ENCODE measurements at places on chromosomes 12 and 14. TPM values are rescaled to one million over a fixed set of nuclear protein-coding genes. Genes with fewer than 3 reads are reported as not detected.

The KLHL42 gene
- 42.0 TPM for total RNA-seq

The ZDHHC22 gene
- total RNA-seq, result not detected

The PPP1R36 gene
- 3.9 TPM for total RNA-seq

The RXYLT1 gene
- 14.6 TPM for total RNA-seq

The ALX1 gene
- total RNA-seq, result not detected

The RTL1 gene
- not detected for total RNA-seq

The MYRFL gene
- not detected for total RNA-seq

The FOXN4 gene
- not detected for total RNA-seq

The C12orf50 gene
- total RNA-seq, result 0.66 TPM

The TIMELESS gene
- 3.9 TPM for total RNA-seq

The SMCO3 gene
- 10.5 TPM for total RNA-seq

The PLEK2 gene
- not detected for total RNA-seq

- no peaks in the 10 kb centered on the region for H3K27me3 ChIP-seq
- DNase-seq, result no peak
These were observed 59.2 kb downstream of the PPFIBP1 start for GRCh38 chr12:27583057-27583797.

DNA sequence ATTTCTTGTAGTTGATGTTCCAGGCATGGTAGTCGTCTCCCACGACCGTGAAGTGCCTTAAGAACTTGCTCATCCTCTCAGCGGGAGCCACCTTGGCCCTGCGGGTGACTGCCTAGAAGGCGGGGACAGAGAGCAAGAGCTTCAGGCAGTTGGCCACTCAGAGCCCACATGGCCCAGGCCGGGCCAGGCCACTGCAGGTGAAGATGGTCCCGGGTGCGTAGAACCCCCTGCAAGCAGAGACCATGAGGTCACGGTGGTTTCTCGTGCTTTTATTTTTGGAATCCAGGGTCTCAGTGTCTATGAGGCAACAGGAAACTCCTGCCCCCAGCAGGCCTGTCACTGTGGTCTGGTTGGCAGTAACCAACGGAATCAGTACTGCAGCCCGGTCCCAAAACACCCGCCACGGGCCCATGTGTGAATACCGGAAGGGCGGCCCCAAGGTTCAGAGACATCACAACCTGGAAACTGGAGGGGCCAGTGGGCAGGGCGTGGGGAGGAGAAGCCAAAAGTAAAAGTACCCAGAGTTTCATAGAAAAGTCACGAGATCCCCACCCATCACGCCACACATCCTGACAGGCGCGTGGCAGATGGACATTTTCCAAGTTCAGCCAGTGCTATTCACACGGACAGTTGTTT is 27.5 kb downstream of the HVCN1 start:
- no peak overlapping the region for H3K4me3 ChIP-seq
- no peak overlapping the region for H3K27ac ChIP-seq
- DNase-seq, result peak; percentile 44
- H3K36me3 ChIP-seq, result no peaks in the 10 kb centered on the region
- H3K4me1 ChIP-seq, result peaks cover 6% of the 10 kb centered on the region

DNA sequence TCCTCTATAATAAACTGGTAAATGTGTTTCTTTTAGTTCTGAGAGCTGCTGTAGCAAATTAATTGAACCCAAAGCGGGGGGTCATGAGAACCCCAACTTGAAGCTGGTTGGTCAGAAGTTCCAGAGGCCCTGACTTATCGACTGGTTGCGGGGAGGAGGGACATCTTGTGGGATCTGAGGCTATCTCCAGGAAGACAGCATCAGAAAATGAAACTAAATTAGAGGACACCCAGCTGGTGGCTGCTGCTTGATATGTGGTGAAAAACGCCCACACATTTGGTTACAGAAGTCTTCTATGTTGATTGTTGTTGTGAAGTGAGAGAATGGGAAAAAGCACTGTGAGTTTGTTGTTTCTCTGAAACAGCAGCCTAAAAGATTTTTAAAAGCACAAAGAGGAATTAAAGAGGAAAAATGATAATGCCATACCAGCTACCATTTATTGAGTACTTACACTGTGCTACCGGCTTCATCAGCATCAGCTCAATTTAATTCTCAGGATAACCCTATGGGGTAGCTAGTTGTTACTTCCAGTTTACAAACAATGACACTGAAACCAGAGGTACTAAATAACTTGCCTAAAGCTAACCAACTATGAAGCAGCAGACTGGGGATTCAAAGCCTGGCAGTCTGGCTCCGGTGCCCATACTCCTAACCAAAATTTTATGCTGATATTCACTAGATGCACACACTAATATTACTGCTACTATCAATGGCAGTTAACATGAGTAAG is 24.3 kb downstream of the DDX24 start:
- H3K4me3 ChIP-seq, result no peak overlapping the region
- DNase-seq, result no peak
- peaks cover 99% of the 10 kb centered on the region for H3K36me3 ChIP-seq
- H3K27me3 ChIP-seq, result no peaks in the 10 kb centered on the region
- H3K4me1 ChIP-seq, result no peaks in the 10 kb centered on the region
- peak overlapping the region; percentile 44 for H3K27ac ChIP-seq

DNA sequence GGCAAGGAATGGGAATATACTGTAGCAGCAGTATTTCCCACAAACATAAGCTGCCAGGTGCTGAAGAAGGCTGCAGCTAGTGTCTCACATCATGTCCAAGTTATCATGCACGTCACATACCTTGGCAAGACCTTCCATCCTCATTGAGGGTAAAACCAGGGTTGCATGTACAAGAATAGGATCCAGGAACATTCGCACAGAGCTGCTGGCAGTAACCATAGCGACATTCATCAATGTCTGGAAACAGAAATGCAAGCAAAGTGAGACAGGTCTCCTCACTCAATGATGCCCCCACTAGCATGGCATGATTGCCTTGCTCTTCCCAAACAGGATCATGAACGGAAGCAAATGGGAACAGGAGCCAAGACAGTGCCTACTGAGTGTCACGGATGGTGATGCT is 23.8 kb upstream of the TC2N start:
- peak overlapping the region; percentile 68 for H3K27ac ChIP-seq
- H3K4me1 ChIP-seq, result peaks cover 62% of the 10 kb centered on the region
- H3K4me3 ChIP-seq, result no peak overlapping the region
- no peak for DNase-seq
- no peaks in the 10 kb centered on the region for H3K27me3 ChIP-seq

- H3K27ac ChIP-seq, result no peak overlapping the region
- no peaks in the 10 kb centered on the region for H3K4me1 ChIP-seq
- no peaks in the 10 kb centered on the region for H3K27me3 ChIP-seq
- no peak for DNase-seq
These were observed 140.5 kb upstream of the CCND2 start for GRCh38 chr12:4133029-4133428.

DNA sequence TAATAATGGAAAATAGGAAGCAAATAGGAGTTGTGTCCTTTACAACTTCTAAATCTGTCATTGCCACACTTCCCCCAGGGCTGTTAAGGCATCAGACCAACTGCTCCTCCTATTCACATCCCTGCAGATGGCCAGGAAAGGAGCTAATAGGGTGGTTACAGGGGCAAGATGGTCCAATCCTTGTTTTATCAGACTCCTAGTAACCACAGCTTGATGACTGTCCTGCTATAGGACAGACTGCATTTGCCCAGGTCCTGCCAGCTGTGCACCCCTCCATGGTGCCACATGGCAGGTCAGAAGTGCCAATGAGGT is 10.9 kb upstream of the KRT2 start:
- peaks cover 14% of the 10 kb centered on the region for H3K27me3 ChIP-seq
- H3K4me3 ChIP-seq, result no peak overlapping the region
- no peaks in the 10 kb centered on the region for H3K4me1 ChIP-seq
- no peak overlapping the region for H3K27ac ChIP-seq

DNA sequence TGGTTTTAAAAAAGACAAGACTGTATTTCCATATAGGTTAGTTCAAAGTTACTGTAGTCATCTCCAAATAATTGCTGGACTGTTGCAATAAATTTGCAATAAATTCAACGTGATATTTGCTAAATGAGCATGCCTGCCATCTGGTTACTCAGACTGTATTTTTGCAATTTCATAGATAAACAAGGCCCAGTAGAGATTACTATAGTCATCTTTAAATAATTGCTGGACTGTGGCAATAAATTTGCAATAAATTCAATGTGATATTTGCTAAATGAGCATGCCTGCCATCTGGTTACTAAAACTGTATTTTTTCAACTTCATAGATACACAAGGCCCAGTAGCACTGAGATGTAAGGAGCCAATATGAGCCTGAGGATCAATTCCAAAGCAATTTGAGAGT is 5.6 kb downstream of the NTN4 start:
- no peak for DNase-seq
- no peaks in the 10 kb centered on the region for H3K27me3 ChIP-seq
- no peaks in the 10 kb centered on the region for H3K36me3 ChIP-seq
- no peak overlapping the region for H3K4me3 ChIP-seq
- peaks cover 5% of the 10 kb centered on the region for H3K4me1 ChIP-seq

GRCh38 chr12:103128862-103129501 is 171.5 kb downstream of the ASCL1 start:
- no peaks in the 10 kb centered on the region for H3K27me3 ChIP-seq
- H3K36me3 ChIP-seq, result no peaks in the 10 kb centered on the region
- H3K27ac ChIP-seq, result no peak overlapping the region
- no peak for DNase-seq
- no peak overlapping the region for H3K4me3 ChIP-seq
- no peaks in the 10 kb centered on the region for H3K4me1 ChIP-seq

DNA sequence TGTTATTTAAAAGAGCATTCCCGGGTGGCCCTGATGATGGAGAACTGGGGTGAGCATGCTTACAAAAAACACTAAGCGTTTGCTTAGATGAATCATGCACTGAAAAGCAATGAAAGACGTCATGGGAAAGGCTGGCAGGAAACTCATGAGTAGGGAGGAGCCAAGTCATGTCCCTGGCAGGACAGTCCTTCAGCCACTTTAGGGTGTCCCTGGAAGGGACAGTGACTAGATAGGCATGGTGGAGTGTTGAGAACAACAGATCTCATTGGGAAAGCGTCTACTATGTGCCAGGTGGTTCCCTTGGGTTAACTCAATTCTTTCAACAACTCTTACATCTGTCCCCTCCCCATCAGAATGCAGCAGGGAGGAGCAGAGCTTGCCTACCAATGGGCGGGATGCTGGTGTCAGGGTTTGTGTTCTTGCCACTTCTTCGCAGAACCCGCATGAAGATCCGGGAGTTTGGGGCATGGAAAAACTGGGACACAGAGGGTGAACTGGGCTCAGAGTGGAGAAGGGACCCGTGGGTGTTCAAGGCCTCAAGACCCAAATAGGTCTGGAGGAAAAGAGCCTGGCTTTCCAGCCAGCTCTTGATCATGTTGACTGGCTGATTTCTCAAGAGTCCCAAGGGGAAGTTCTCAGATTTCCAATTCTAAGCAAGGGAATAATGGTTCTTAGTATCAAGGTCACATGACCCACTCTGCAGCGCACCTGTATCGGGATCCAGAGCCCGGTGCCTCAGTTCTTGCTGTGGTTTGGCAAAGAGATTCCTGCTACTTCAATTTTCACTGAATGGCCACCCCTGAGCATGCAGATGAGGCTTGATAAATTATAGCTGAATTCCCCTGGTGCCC is 653.9 kb upstream of the TBX3 start:
- H3K27ac ChIP-seq, result peak overlapping the region; percentile 66
- no peak overlapping the region for H3K4me3 ChIP-seq
- DNase-seq, result peak; percentile 52
- no peaks in the 10 kb centered on the region for H3K36me3 ChIP-seq
- no peaks in the 10 kb centered on the region for H3K4me1 ChIP-seq

DNA sequence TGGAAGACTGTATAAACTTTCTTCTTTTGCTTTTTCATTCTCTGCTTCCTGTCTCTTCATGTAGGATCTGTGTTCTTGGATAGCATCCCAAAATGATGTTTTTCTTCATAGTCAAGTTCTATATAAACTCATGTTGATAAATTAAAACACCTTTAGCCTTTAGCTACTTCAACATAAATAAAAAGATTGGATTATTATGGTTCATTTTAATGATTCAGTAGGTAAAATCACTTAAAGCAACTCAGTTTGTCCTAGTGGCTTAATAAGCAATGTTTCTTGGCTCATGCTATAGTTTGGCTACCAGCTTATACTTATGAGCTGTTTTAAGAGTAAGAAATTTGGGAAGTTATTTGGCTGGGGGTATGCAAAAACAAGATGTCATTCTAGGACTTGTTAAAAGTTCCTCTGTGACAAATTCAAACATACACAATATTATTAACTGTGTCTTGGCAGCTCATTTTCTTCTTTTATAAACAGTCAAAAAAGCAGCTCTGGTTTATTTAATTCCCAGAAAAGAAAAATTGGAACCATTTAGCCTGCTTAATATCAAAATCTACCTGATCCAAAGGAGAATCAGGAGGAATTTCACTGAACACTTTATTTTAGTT is 111.4 kb downstream of the TMTC3 start:
- no peaks in the 10 kb centered on the region for H3K4me1 ChIP-seq
- no peak for DNase-seq
- H3K27ac ChIP-seq, result no peak overlapping the region
- no peaks in the 10 kb centered on the region for H3K27me3 ChIP-seq
- H3K36me3 ChIP-seq, result no peaks in the 10 kb centered on the region

GRCh38 chr12:57098546-57098945 is 9.6 kb downstream of the NAB2 start:
- H3K27ac ChIP-seq, result no peak overlapping the region
- H3K27me3 ChIP-seq, result no peaks in the 10 kb centered on the region
- peaks cover 89% of the 10 kb centered on the region for H3K36me3 ChIP-seq
- DNase-seq, result no peak

- H3K4me1 ChIP-seq, result no peaks in the 10 kb centered on the region
- H3K4me3 ChIP-seq, result no peak overlapping the region
- no peaks in the 10 kb centered on the region for H3K27me3 ChIP-seq
- H3K27ac ChIP-seq, result no peak overlapping the region
- H3K36me3 ChIP-seq, result no peaks in the 10 kb centered on the region
These were observed 8.5 kb upstream of the FZD10 start for GRCh38 chr12:130153803-130154202.

GRCh38 chr12:74539765-74540526 is 2.3 kb downstream of the ATXN7L3B start:
- DNase-seq, result no peak
- H3K4me3 ChIP-seq, result peak overlapping the region; percentile 90
- no peaks in the 10 kb centered on the region for H3K36me3 ChIP-seq
- H3K27ac ChIP-seq, result peak overlapping the region; percentile 98
- H3K27me3 ChIP-seq, result no peaks in the 10 kb centered on the region

- no peak overlapping the region for H3K27ac ChIP-seq
- no peak overlapping the region for H3K4me3 ChIP-seq
- no peaks in the 10 kb centered on the region for H3K27me3 ChIP-seq
- no peak for DNase-seq
- peaks cover 18% of the 10 kb centered on the region for H3K4me1 ChIP-seq
These were observed 6.0 kb downstream of the PRMT8 start for GRCh38 chr12:3496957-3497356.

All from tibial nerve (tissue), 4 donors.